ENCODE measurements at places on chromosomes 5 and 9.

- no peak for DNase-seq
Observed at GRCh38 chr9:79185866-79186265, 385.9 kb upstream of the TLE4 start.

GRCh38 chr9:19030899-19031298, 2.1 kb downstream of the SAXO1 start:
- DNase-seq: no peak

- no peak for DNase-seq
Observed at GRCh38 chr9:8817335-8817734, 1017.8 kb upstream of the DMAC1 start.

DNA sequence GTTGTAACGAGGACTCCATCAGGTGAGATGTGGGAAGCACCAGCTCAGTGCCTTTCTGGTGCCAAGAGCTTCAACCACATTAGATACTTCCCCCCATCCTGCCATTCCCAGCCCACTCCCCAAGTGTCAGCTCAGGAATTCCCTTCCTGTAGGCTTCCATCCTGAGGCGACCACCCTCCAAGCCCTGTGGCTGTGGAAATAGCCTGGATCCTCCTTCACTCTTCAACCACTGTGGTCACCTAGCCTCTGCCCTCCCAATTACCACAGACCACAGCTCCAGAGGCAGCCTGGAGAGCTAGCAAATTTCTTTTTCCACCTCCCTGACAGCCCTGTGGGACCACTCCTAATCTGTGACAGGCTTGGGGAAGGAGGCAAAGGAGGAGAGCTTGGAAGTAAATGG, 219.8 kb upstream of the MAP3K1 start:
- DNase-seq: no peak

- no peak for DNase-seq
Observed at GRCh38 chr5:90675222-90675621, 116.6 kb downstream of the ADGRV1 start.

- DNase-seq: no peak
Observed at GRCh38 chr5:149414405-149415065, 35.4 kb upstream of the IL17B start.

GRCh38 chr9:123685489-123686083, 244.3 kb downstream of the DENND1A start:
- DNase-seq: no peak

All from stimulated activated CD8-positive, alpha-beta memory T cell treated with anti-CD3 and anti-CD28 coated beads, Interleukin-12 subunit alpha, Interleukin-12 subunit beta, amount 100 ng/mL, for 4 hours (primary cell).